ENCODE measurements at places on chromosomes 3 and 15.

DNA sequence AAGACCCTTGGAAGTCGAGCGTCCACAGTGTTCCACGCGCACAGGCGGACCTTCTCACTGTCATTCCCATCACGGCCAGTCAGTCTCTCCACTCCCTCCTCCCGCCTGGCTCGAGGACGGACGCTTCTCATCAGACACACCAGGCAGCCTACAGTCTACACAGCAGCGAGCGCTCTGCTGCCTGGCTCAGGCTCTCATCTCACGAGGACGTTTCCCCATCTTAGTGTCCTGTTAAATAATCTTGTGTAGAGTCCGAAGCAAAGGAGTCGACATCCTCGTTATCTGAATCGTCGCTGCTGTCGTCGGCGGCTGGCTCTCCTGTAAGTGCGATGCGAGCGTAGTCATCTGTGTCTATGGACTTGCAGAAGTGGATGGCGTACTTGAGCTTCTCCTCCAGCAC lies 12.4 kb upstream of the OCA2 start:
- no peak for DNase-seq

- DNase-seq: no peak
Measured at GRCh38 chr3:17795280-17795679, 52.8 kb upstream of the TBC1D5 start.

GRCh38 chr3:36097209-36097608 lies 283.1 kb upstream of the STAC start:
- no peak for DNase-seq

DNA sequence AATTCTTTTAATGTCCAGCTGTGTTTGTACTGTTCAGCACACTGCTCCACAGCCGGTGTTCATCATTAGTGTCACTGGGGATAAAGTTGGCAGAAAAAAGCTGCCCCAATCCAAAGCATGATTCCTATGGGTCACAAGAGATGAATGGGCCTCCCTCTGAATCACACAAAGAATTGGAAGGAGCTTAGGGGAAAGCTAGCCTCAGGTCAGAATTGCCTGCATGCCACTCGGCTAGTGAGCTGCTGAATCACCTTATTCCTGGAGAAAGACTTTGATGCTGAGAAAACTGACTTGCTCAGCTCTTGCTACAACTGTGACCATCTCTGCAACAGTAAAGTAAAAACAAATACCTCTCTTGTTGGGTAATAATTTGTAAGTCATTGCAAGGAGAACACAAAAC lies 3.5 kb downstream of the CCK start:
- DNase-seq: no peak

DNA sequence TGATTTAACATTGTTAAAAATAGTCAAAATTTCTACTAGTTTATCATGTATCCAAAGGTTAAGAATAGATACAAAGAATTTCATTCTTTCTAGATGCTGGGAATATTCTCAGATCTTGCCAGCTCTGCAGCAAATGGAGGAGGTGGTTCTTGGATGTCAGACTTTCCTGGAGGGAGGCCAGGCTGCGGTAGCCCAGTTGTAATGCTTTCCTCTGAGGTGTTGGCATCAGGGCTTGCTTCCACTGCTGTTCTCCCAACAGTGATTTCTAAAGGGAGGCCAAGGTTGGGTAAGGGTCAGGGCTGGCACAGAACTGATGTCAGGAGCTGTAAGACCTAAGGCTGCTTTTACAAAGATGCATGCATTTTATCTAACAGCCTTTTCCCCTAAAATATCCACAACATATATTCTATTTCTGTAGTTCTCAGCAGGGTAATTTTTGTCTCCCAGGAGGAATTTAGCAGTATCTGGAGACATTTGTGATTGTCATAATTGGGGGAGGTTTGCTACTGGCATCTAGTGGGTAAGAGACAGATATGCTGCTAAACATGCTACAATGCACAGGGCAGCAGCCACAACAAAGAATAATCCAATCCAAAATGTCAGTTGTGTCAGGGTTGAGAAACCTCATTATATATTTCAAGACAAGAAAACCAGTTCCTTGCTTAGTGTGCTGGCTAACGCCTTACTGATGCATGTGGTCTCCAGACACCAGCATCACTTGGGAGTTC lies 42.0 kb upstream of the SPTSSB start:
- no peak for DNase-seq

- DNase-seq: peak; percentile 35
Measured at GRCh38 chr3:66473692-66474091, 27.1 kb downstream of the LRIG1 start.

DNA sequence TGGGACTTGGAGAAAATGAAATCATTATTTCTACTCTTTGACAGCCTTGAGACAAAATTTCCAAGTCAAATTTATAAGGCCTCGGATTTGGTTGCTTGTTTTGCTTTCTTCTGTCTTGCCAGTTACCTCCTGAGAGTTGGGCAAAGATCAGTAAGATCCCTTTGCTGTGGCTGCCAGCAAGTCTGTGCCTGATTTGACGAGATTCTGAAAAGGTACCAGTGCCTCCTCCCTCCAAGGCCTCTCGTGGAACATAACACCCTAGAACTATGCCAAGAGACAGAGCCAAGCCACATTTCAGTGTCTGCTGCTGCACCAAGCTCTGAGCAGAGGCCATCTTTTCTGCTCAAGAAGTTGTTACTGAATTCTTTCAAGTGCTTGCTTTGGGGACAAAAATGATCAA lies 61.0 kb downstream of the GTPBP8 start:
- no peak for DNase-seq

GRCh38 chr15:48940508-48940907 lies 23.2 kb downstream of the SHC4 start:
- DNase-seq: no peak

DNA sequence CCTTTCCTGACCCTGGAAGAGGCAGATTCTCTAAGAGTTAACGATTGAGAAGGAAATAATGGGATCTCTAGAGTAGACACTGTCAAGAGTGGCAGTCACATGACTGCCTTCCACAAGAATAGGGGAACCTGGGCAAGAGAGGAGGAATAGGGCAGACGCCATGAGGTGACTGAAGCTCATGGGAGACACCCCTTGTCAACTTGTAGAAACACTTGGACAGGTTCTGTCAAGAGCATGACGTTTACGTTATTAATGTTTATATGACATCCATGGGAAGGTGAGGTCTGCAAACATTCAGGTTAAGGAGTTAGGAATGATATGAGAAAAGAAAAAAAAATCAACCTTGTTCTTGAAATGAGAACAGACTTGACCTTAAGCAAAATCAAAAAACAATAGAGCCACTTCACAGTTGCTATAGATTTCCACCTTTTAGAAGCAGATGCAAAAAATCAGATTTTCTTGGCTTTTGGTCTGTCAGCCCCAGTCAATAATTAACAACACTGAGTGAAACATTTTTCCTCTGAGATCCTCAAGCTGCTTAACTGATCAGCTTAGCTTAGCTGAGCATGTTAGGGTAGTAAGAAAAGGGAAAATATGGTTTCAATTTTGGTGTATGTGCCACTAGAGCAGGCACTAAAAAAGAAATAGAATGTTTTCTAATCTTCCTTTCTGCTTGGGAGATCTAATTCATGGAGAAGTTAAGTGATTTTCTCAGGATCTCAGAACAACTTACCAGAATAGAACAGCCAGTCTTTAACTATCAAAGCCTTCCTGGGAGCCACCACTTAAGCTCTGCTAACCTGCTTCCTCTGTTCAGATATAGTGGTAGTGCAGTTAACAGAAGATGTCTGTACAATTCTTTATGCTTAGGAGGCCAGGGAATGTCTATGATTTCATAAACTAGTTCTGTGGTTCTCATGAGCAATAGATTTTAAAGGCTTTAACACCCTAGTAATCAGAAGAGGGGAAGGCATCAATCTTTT lies 116.9 kb downstream of the B3GALNT1 start:
- DNase-seq: no peak

DNA sequence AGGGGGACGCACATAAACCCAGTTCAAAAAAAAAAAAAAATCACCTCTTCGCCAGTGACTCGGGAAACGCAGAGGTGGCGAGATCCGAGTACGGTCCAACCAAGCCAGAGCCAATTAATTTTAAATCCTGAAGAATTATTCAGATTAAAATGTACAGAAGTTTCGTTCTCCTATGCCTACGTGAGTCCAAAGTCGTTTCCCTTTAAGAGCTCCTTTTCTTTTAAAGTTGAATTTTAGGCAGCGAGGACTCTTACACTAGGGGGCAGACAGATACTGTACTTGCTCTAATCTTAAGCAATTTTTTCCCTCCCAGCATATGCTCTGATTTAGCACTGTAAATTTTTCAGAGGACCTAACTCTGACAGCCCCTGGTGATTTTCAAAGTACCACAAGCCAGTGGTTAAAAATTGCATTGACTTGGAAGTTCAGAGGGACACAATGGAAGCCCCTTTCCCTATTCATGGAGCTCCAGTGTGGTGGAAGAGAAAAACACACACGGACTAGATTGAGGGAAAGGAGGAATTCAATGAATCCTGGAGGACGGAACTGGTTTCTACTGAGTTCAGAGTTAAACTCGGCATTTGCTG lies 3.3 kb upstream of the NR2F2 start:
- DNase-seq: peak; percentile 62

DNA sequence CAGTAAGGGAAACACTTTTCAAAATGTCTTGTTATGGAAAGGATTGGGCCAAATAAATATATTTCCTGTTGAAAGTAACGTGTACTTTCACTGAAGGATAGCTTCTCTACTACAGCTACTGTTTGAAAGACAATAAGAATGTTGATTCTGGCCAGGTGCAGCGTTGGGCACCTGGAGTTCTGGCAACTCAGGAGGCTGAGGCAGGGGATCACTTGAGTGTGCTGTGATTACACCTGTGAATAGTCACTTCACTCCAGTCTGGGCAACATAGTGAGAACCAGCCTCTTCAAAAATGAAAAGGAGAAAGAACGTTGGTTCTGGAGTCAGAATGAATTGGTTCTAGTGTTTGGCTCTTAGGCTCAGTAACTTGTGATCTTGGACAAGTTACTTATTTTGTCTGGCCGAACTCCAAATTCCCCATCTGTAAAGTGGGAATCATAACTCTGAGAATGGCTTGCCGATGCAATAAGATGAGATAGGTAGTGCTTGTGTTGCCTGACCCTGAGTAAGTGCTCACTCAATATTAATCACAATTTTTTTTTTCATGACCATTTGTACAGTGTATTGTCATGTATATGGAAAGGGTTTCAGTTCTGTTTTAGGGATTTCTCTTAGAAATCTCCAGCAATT lies 310.8 kb downstream of the PTPRG start:
- no peak for DNase-seq

GRCh38 chr15:74873756-74874424 lies 725 bp upstream of the SCAMP2 start:
- DNase-seq: no peak

DNA sequence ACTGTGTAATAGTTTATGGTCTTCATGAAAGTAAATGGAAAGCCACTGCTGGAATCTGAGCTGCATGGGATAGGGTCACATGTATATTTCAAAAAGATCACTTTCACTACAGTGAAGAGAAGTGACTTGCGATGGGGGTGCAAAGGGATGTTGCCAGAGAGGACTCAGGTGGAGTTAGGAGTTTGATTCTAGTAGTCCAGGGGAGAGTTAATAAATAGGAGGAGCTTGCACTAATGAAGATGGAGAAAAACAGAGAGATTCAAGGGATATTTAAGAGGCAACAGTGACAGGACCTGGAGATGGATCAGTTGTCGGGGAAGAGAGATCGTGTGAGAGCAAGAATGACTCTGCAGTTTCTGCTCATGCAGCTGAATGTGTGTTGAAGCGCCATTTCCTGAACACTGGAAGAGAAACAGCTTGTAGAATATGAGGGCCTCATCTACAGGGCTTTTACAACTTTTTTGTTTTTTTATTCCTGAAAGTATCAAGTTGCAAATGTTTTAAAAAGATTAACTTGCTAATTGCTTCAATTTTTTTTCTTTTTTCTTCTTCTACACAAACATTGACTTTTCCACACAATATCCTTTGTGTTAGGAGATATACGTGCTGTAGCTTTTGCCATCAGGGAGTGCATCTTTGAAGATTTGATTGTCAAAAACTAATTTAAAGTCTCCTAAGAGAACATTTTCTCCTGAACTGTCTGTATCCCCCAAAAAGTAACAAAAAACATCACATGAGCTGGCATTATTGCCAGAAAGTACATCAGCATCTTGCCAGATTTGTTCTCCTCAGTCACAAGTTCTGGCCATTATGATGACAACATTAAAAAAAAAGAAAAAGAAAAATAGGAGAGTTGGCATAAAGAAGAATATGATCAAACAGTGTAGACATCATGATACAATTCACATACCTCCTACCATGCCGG lies 37.5 kb downstream of the SETMAR start:
- peak; percentile 33 for DNase-seq

DNA sequence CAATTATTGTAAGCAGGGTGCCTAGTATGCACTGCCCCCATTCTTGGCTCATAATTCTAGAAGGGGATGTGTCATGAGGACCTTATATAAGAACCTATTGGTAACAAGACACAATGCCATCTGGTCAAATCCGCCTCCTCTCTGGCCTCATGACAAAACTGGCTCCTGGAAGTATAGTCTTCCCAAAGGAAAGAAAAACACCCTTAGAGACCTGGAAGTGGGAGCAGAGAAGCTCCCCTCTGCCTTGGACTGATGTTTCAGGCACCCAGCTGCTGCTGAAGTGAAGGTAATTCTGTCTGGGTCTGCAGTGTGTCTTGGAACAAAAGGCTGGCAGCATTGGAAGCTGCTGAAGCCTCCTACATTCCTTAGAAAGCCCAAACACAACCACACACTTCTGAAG lies 107.2 kb upstream of the CLSTN2 start:
- DNase-seq: no peak

GRCh38 chr15:68411735-68412134 lies 20.2 kb downstream of the ITGA11 start:
- no peak for DNase-seq

GRCh38 chr3:194658477-194659242 lies 13.3 kb downstream of the LSG1 start:
- DNase-seq: no peak

- no peak for DNase-seq
Measured at GRCh38 chr15:45174069-45174468, 13.7 kb downstream of the SHF start.

GRCh38 chr3:194272861-194273742 lies 78.0 kb downstream of the CPN2 start:
- no peak for DNase-seq

GRCh38 chr15:58957101-58957973 lies 23.9 kb upstream of the SLTM start:
- peak; percentile 67 for DNase-seq

GRCh38 chr15:38994310-38994709 lies 429.7 kb upstream of the RASGRP1 start:
- DNase-seq: no peak

DNA sequence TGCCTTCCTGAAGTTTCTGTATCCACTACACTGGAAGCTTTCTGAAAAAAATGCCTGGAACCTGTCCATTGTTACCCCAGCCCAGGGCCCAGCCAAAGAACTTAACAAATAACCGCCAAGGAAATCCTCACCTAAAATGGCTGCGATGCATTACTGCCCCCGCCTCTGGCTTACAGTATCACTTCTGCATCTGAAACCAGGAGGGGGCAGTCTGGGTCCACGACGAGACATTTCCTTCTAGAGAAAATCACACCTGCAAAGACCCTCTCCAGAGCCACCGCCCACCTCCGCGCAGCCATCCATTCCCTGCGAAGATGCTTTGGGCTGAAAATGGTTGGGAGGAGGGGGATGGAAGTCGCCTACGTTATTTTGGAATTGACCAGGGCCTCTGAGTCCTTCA lies 22.4 kb upstream of the CELF6 start:
- DNase-seq: peak; percentile 40
